ENCODE measurements at places on chromosomes 3 and 15.
A peak's percentile ranks its signal among the peaks of the same experiment; 100 is the strongest.

DNA sequence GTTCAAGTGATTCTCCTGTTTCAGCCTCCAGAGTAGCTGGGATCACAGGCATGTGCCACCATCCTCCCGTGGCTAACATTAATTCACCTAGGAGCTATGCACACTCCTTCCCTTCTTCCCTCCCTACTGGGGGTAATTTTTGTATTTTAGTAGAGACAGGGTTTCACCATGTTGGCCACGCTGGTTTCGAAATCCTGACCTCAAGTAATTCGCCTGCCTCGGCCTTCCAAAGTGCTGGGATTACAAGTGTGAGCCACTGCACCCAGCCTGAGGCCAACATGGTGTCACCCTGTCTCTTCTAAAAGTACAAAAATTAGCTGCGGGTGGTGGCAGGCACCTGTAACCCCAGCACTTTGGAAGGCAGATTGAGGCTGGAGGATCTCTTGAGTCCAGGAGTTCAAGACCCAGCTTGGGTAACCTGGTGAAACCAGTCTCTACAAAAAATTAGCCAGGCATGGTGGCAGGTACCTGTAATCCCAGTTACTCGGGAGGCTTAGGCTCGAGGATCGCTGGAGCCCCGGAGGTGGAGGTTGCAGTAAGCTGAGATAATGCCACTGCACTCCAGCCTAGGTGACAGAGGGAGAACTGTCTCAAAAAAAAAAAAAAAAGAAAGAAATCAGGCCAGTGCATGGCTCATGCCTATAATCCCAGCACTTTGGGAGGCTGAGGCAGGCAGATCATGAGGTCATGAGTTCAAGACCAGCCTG is 6.1 kb downstream of the RNU5B-1 start:
- DNase-seq: no peak

DNA sequence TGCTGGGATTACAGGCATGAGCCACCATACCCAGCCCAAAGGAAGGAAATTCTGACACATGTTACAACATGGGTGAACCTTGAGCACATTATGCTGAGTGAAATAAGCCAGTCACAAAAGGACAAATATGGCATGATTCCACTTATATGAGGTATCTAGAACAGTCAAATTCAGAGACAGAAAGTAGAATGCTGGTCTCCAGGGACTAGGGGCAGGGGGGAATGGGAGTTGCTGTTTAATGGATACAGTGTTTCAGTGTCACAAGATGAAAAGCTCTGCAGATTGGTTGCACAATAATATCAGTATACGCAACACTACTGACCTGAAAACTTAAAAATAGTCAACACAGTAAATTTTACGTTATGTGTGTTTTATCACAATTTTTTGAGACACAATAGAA is 4.1 kb downstream of the SPATA12 start:
- DNase-seq: no peak

DNA sequence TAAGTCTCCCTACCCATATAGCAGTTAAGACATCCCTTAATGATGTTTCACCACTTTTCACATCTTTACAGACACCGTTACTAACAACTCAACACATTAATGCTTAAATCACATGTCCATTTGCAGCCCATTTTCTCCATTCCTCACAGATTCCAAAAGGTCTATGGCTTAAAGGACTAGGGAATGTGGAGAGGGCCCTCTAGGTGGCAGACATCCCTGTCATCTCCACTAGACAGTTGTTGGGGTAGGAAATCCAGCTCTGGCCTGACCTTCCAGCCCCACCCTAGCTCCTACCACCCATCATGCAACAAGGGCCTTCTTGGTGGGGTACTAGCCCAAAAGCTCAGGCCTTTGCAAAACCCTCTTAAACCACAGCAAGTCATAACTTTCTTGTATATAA is 25.2 kb downstream of the CPEB1 start:
- DNase-seq: no peak

GRCh38 chr15:80265021-80265420 is 13.0 kb upstream of the CTXND1 start:
- no peak for DNase-seq

DNA sequence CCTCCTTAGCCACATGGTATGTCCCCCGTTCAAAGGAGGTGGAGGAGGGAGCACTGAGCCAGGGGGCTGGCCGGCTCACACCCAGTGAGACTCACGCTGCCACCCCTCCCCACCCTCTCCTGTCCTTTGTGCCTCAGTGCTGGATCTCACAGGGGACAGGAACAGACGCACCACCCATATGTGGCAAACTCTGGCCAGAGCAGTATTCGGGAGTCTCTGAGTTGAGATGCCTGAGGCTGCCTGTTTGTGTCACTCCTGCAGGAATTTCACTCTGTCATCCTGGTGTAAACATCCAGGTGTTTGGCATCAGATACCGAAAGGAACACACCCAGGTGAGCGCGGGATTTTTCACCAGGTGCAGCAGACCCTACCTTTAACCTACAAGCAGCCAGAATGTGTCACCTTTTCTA is 25.7 kb downstream of the RGMA start:
- DNase-seq: no peak

- DNase-seq: peak; percentile 96
These were observed 128.2 kb downstream of the SUCLG2 start for GRCh38 chr3:67526246-67526645.

GRCh38 chr15:91515188-91515754 is 338.2 kb upstream of the SLCO3A1 start:
- peak; percentile 88 for DNase-seq

DNA sequence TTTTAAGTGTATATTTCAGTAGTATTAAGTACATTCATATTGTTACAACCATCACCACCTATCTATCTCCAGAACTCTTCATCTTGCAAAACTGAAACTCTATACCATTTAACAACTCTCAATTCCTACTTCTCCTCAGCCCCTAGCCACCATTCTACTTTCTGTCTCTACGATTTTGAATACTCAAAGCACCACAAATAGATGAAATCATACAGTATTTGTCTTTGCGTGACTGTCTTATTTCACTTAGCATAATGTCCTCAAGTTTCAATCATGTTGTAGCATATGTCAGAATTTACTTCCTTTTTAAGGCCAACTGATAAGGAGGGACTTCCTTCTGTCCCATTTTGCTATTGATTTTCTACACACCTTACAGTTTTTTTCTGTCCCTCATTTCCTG is 593.3 kb downstream of the FHIT start:
- DNase-seq: no peak

DNA sequence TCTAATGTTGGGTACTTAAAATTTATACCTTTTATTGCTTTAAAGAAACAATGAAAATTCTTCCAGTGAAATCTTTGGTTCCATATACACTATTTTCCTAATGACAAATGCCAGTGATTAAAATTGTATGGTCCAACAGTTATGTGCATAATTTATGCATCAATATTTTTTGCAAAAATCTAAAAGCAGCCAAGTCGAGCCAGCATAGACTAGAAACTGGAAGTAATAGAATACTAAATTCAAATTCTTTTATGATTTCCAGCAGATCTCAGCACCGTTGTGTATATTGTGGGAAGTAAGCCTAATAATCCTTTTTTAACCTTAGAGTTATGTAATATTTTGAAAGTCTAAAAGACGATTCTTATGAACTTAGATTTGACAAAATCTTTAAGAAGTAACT is 652.0 kb upstream of the GOLIM4 start:
- no peak for DNase-seq

DNA sequence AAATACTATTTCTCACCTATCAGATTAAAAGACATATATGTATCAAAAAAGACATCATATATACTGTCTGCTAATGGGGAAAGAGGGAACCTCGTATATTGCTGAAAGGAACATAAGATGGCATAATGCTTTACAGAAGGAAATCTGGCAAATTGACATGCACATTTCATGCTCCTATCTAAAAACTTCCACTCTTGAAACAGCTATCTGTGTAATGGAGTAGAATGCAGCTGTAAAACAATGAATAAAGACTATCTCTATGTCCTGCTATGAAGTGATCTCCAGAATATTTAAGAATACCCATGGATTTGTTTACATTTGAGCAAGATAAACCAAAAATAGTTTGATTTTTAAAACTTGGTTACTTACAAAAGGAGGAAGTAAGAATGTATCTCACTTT is 107.4 kb downstream of the TBL1XR1 start:
- no peak for DNase-seq

GRCh38 chr15:68114356-68114755 is 60.2 kb downstream of the PIAS1 start:
- peak; percentile 40 for DNase-seq

GRCh38 chr3:70281663-70282062 is 30.8 kb downstream of the MDFIC2 start:
- DNase-seq: peak; percentile 54

DNA sequence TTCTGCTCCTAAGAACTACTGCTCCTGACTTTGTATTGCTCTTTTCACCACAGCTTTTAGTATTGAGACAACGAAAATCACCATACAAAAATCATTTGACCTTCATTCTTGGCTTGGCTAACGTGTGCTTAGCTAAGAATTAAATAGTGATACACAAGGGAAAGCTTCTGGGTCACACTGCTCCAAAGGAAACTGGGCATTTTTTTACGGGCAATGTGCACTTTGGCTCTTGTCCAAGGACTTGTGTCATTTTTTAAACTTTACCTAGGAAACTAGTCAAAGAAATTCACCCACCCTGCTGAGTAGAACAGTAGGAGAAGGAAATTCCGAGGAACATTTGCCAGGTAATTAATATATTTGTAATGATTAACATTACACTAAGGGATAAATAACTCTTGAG is 19.8 kb downstream of the WDR72 start:
- DNase-seq: no peak

- peak; percentile 39 for DNase-seq
These were observed 146.1 kb upstream of the THBS1 start for GRCh38 chr15:39434751-39435238.

GRCh38 chr3:188974856-188975599 is 196.7 kb upstream of the TPRG1 start:
- peak; percentile 86 for DNase-seq

DNA sequence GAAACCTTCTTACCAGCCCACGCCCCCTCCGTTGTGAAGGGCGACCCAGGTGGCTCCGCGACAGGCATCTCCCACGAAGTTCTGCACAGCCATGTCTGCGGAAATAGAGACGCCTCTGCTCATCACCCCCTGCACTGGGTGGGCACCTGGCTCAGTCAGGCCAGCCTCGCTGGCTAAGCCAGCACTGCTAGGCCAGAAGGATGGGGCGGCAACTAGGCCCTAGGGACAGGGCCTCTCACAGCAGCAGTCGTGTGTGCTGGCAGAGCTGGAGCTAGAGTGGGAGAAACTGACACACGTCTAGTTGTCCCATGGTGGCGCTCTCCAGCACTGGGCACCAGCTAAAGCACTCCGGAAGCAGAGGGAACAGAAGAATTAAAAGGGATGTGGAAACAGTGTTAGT is 12.5 kb upstream of the ZXDC start:
- no peak for DNase-seq

- DNase-seq: no peak
These were observed 213.0 kb downstream of the MEIS2 start for GRCh38 chr15:36887214-36887961.

GRCh38 chr15:59794229-59794886 is 105.2 kb upstream of the BNIP2 start:
- no peak for DNase-seq

DNA sequence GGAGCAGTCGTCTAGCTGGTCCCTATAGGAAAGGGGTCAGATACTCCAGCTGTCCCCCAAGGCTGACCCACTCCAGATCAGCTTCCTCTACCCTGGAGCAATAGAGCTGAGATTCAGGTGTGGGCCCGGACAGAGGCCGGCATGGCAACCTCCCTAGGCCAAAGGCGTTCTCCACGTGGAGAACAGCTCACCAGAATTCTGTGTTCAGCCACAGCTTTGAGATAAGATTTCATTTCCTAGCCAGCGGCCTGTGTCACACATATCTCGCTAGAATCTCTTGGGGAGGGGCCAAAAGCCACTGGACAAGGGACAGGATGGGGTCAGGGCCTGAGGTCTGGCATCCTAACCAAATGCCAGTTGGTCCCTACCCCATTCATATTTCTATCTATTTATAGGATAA is 20.1 kb downstream of the SRGAP3 start:
- DNase-seq: no peak

- no peak for DNase-seq
These were observed 53.4 kb downstream of the ADAMTS9 start for GRCh38 chr3:64634417-64634816.

DNA sequence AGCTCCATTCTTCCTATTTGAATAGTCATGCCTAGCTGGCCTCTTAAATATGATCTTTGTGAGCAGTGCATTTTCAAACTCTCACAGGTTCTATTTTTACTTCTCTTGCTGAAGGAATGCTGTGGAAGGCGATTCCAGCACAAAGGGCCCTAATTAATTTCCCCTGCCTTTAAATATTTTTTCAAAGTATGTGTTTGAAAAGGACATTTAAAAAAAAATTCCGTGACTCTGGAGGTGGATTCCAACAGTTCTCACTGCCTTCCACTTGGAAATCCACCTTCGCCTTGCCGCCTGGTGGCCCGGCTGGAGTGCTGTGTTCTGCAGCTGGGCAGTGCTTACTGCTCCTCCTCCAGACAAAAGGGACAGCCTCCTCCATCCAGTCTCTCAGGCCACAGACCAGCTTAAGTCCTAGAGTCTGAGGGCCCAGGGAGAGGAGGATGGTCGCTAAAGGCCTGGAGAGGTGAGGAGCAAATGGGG is 61.5 kb upstream of the CORO2B start:
- no peak for DNase-seq

DNA sequence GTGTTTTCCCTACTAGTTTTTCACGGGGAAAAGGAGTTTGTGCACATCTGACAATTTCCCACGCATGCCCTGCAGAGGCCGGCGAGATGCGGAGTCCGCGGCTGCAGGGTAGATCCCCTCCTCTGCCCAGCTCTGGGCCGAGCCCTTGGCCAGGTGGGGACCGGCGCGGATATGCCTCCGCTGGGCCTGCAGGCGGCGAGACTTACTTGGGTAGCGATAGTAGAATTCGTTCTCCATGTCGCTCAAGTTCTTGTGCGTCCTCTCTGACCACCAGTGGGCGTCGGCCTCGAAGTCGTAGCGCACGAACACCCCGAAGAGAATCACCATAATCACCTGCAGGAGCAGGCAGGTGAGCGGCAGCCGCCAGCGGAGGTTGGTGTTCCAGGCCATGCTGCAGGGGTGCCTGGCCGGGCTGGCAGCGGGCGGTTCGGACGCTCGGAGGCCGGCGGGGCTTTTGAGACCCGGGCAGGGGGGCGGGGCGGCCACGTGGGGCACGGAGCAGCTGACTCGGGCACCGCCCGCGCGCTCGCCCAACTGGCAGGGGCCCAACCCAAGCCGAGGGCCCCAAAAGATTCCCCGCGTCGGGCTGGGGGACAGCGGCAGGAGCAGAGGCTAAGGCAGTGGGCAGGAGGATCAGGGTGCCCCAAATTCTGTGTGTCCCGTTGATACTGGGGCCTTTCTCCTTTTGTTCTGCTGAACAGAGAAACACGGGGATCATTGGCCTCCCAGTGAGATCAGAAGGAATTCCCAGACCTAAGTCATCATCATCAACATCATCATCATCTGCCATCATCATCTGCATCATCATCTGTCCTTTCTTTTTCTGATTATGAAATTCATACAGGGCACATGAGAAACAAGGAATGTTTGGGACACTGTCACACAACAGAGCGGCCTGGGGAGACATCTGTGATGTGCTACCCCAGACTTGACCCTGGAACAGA is at the start of gene RHCG:
RHCG (minus strand) TSS at position 429 of the 944 bp plus-strand sequence; CDS start at position 390, 39 bp downstream.
- no peak for DNase-seq

- DNase-seq: peak; percentile 59
These were observed 1.3 kb downstream of the TCF12 start for GRCh38 chr15:56919609-56920366.

- DNase-seq: no peak
These were observed 123.2 kb upstream of the EPHA3 start for GRCh38 chr3:88984256-88984655.

- peak; percentile 48 for DNase-seq
These were observed 417.4 kb upstream of the NAALADL2 start for GRCh38 chr3:174441588-174442301.
